ENCODE measurements at places on chromosomes 2 and 18.

DNA sequence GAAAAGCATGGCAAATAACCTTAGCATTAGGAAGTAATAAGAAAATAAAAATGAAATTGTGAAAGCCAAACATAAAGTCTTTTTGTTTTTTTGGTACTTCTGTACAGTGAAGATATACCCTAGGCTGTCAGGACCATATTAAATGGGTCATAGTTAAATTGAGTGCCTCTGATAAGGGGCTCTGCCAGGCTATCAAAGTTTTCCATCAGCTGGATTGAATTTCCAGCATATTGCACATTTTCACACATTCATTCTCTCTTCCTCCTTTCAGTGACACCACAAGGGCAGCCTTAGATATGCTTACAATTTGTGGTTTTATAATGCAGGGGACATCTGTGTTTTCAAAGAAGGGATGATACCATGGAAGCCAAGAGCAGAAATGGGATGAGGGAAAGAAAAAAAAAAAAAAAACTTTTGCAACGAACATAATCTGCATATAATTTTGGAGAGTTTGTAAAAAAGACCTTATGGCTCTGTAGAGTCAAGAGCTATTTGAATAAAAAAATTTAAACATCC is 109.3 kb upstream of the LYPD1 start:
- no peak for DNase-seq

GRCh38 chr2:55025627-55026026 is 24.6 kb downstream of the RTN4 start:
- DNase-seq, result no peak

GRCh38 chr2:71212336-71212735 is 14.6 kb downstream of the PAIP2B start:
- no peak for DNase-seq

DNA sequence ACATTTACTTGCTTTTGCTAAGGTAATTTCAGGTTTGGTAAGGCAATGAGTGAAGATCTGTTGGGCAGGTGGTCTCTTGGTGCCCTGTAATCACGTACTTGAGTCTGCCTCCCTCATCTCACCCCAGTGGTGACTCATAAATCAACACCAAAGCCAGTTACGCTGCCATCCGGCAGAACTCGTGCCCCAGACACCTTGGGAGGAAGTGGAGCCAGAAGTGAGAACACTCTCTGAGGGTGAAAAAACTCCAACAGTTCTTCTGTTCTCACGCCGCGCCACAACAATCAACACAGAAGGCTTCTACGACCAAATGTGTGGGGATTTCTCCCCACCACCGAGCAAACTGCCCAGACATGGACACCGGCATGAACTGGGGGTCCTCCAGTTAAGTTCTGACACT is 206.2 kb downstream of the ARL4C start:
- no peak for DNase-seq

Measured in endothelial cell (in vitro differentiated cells).